ENCODE measurements at places on chromosomes 3 and 15.

- no peak for DNase-seq
Measured at GRCh38 chr3:138460536-138461205, 26.3 kb downstream of the ESYT3 start.

GRCh38 chr3:46243560-46243959, 1.3 kb downstream of the CCR3 start:
- no peak for DNase-seq

DNA sequence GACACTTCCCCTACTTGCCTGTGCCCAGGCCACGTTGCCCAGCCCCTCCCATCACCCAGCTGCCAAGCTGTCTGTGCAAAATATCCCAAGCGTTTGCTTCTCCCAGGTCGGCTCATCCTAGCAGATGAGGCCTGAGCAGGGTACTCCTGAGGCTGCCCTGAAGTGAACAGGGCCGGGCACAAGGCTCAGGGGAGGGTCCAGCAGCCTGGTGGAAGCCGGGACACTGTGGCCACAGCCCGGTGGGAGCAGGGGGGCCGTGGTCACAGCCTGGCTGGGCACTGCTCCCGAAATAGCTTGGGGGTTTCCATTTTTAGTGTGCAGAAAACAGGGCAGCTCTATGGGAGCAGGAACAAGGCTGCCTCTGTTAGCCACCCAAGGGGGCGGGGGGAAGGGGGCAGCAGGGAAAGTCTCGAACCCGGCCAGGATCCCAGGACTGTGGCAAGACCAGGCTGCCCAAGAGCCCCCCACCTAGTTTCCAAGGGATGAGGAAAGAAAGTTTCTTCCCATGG, 3.4 kb downstream of the PLXNB1 start:
- no peak for DNase-seq

GRCh38 chr3:160857476-160858119, 101.6 kb downstream of the PPM1L start:
- no peak for DNase-seq

- DNase-seq = no peak
Measured at GRCh38 chr3:147472846-147473245, 63.7 kb downstream of the ZIC1 start.
